ENCODE measurements at places on chromosomes 2 and 18.

GRCh38 chr2:10934979-10935350, 23.2 kb downstream of the KCNF1 start:
- no peak for DNase-seq

GRCh38 chr2:14051401-14051800, 581.1 kb upstream of the LRATD1 start:
- DNase-seq = no peak

DNA sequence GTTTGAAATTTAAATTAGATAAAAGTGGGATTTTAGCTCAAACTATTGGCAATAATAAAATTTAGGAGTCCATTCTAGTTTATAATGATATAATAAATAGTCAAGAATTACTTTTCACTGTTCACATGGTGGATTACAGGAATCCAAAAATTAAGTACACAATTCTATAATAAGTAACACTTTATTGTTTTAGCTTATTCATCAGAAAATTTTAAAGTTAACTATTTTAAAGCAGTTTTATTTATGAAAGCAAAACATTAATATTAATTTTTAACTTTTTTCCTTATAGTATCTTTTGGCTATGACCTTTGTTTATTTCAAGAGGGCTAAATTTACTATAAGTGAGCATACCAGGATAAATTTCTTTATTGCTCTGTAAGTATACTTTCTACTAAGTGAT, 11.4 kb downstream of the SPDYA start:
- DNase-seq = no peak

DNA sequence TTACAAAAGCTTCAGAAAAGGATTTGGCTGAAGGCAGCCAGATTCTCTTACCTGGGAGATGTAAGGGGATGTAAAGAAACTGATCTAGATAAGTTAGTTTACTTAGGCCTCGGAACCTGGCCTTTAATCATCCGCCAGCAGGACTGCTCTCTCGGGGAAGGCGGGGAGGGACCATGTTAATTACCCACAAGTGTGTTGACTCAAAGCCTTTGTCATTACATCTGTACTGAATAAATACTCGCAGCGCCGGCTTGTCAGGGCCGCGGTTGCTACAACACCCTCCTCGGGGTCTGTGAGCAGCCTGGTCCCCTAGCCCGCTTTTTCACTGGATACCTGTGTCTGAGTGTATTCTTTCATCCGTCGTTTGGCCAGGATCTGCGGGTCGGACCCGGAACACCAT, 6.7 kb downstream of the CHMP3 start:
- no peak for DNase-seq

DNA sequence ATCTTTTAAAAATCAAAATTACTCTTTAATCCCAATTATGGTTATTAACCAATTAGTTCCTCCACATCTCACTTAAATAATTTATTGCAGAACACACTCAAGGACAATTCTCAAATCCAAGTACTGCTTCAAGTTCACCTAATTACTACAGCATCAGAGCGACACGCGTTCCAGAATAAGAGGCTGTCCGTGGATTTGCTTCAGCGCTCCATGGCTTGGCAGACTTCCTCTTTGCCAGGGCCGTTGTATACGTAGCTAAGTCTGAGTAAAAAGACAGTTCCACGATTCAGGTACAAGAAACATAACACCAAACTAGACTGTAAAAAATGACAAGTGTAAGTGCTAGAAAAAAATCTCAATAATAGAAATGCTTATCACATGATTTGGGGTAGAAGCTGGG, 153.2 kb upstream of the MYT1L start:
- no peak for DNase-seq

- DNase-seq = no peak
Measured at GRCh38 chr2:220243571-220243970, 616.1 kb downstream of the SLC4A3 start.

DNA sequence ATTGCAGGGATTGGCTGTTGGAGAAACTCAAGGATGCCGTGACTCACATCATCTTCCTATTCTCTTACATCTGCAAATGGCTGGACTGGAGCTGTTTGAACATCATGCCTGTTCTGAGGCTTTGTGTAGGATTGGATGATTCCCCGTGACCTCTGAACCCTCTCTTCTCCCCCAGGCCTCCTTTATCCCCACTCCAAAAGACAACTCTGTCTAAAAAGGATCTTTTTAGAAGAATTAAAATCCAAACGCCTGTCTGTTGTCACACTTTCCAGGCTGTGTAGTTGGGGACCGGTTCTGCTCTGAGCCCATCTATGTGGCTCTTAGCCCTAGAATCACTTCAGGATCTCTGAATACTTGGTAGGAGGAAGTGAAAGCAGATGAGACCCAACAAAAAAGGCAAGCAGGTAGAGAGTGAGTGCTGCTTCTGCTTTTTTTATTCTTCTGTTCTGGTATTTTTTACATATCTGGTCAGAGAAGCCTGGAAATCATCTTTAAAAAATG, 565 bp downstream of the SP140 start:
- peak; percentile 39 for DNase-seq

GRCh38 chr2:75321599-75321922, 122.2 kb upstream of the TACR1 start:
- no peak for DNase-seq

- no peak for DNase-seq
Measured at GRCh38 chr18:12034241-12035100, 53.2 kb downstream of the IMPA2 start.

- no peak for DNase-seq
Measured at GRCh38 chr2:85684806-85685205, 9.4 kb upstream of the GNLY start.

- no peak for DNase-seq
Measured at GRCh38 chr2:65263262-65263661, 35.6 kb downstream of the ACTR2 start.

- DNase-seq = no peak
Measured at GRCh38 chr2:3146175-3146574, 231.4 kb downstream of the EIPR1 start.

- DNase-seq = no peak
Measured at GRCh38 chr2:201073071-201073470, 1.3 kb downstream of the NDUFB3 start.

- no peak for DNase-seq
Measured at GRCh38 chr2:109284826-109285225, 155.8 kb downstream of the SH3RF3 start.

- no peak for DNase-seq
Measured at GRCh38 chr18:78920456-78921138, 59.0 kb upstream of the SALL3 start.

- no peak for DNase-seq
Measured at GRCh38 chr18:41872206-41872605, 82.8 kb upstream of the PIK3C3 start.

DNA sequence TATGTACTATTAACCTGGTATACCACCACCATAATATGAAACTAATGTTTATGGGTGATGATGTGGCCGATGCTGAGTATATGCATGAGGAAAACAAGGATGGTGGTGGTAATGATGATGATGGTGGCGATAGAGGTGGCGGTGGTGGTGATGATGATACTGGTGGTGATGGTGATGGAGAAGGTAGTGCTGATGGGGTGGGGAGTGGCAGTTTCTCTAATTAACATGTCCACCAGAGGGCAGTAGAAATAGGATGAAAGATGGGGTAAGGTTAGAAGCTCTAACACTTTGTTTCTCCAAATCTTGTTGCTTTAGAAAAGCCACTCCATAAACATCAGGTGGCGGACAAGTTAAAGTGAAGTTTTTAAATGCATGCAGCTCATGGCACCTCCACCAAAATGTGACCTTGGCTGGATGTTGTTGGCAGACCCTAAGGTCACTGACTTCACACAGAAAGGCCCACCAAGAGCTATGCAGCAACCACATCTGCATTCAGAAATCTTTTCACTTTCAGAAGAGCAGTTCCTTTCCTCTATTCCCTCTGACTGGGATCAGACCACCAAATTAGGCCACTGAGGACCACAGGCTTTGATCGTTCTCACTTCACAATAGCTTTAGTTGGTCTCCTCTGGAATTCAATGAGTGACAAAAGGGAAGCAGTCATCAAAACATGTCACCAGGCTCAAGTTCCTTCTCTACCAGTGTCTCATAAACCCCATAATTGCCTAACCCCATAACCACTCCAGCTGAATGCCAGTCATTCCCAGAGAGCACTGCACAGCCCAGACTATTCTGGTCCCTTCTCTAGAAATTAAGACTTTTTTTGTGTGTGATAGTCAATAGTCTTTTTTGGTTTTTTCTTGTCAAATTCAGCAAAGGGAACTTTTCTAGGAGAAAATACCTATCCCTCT, 7.5 kb upstream of the BCL11A start:
- DNase-seq = no peak

DNA sequence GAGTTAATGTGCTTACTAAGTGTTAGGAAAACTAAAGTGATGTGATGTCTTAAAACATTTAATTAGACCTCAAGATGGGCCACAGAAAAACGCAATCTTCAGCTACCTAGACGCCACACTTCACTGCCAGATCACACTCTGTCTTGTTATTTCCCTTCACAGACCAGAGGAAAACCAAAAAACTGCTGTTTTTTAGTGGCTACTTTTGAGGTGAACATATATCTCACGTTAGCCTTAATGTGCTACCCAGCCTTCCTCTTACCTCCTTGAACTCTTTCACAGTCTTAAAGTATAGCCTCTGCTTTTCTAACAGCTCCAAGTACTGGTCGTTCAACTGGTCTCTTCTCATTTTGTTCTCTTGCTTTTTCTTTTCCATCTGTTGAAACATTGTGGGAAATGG, 83.1 kb downstream of the CCDC93 start:
- no peak for DNase-seq

DNA sequence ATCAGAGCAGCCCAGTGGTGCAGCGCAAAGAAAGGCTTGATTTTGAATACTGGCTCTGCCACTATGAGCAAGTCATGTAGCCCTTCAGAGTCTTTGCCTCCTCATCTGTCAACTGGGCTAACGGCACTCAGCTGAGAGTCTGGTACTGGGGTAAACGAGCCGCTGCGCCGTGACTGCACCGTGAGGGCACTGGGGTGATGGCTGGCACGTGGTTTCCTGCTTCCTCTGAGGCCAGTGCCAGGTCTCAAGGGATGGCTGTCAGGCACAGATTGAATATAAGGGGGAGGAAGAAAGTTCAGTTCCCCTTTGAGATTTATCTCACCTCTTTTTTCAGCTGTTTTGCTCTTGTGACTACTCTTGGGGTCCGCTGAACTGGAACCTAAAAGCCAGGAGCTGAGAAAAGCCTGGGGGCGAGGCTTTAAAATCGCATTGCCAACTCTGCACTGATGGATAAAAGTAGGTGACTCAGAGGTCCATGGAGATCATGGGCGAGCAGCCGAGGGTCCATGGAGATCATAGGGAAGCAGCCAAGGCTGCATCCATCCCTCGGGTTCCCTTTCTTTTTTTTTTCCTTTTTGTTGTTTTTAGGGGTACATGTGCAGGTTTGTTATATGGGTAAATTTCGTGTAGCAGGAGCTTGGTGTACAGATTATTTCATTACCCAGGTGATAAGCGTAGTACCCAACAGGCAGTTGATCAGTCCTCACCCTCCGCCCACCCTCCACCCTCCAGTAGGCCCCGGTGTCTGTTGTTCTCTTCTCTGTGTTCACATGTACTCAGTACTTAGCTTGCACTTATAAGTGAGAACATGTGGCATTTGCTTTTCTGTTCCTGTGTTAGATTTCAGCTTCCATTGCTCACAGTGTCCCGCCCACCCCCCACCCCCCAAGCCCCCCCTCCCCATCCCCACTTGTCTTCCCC, 114.3 kb downstream of the SPP2 start:
- peak; percentile 60 for DNase-seq

DNA sequence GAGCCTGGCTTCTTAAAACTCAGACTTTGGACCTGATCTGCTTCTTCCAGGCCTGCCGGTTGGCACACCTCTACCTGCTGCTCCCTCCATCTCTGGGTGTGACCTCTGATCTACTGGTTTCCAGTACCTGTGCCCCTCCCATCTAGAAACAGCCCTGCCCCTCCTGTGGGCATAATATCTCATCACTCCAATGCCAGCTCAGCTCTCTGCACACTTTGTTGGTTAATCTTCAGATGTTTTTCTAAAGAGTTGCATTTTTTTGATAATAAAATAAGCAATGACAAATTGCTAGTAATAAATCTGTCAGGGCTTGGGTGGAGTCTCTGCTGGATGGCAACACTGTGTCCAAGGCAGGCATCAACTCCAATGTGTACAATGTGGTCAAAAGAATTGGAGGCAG, 89.6 kb upstream of the PPP1CB start:
- no peak for DNase-seq

DNA sequence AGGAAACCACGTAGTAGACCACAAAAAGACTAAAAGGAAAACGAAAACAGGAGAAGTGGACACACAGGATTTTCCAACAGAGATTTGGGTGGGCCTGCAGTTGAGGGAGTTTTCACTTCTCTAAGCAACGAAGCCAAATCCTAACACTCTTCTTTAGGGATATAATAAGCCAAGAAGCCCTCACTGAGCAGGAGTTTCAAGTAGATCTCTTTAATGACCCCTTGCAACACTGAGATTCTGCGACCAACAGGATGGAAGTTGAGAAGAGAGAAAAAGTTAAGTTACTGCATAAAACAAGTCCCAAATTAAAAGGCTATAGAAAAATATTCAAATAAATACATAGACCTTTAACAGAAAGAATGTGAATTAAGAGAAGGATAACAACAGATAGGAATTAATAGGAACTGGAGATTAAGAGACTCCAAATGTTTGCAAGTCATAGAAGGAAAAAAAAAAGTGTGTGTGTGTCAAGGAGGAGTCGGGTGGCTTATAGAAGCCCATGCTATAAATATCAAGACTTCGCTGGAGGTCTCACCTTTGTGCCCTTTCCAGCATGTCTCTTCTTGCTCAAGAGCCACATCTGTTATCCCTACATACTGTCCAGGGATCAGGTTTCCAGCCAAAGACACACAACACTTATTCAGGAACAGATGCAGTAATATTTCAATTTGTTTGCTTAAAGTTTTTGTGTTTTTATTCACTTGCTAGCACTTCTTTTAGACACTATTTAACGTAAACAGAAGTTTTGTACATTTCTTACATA, 69.4 kb upstream of the ARHGAP28 start:
- DNase-seq = no peak

DNA sequence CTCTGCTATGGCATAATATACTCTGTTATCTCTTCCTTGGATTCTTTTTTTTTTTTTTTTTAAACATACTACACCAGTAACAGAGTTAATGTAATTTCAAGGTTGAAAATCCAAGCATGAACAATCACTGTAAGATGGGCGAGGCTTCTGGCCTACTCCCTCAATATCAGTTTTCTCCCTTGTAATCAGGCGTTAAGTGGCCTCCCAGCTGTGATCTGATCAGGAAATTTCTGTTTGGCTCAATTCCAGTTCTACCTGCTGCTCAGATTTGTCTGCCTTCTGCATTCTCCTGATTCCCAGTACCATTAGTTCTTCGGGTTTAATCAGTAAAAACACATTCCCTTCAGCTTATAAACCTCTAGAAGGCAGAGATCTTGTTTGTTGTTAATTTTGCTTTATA, 18.6 kb downstream of the PRKD3 start:
- DNase-seq = no peak

- no peak for DNase-seq
Measured at GRCh38 chr2:27747827-27748352, 23.6 kb upstream of the MRPL33 start.

- peak; percentile 56 for DNase-seq
Measured at GRCh38 chr2:134127496-134127895, 126.4 kb upstream of the MGAT5 start.
